ENCODE measurements at places on chromosomes 3 and 15.
A peak's percentile ranks its signal among the peaks of the same experiment; 100 is the strongest.

DNA sequence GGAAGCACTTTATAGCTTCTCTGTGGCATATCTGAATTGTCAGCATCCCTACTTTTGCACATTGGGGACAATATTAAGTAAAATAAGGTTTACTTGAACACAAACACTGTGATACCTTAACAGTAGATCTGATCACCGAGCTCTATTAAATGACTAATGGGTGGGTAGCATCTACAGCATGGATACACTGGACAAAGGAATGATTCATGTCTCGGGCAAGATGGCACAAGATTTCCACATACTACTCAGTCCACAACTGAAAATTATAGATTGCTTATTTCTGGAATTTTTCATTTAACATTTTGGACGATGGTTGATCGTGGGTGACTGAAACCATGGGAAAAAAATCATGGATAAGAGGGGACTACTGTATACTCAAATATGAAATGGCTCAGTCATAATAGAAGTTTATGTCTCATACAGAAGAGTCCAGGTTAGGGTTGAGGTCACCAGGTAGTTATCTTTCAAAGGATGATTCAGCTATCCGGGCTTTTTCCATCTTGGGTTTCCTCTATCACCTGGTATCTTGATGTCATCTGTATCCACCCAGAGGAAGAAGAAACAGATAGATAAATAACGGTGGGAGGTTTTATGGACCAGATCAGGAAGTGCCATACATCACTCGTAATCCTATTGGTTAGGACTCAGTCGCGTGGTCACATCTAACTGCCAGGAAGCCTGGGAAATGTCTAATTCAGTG lies 320.0 kb upstream of the RARB start:
- DNase-seq, result no peak

- DNase-seq, result no peak
Measured at GRCh38 chr15:36617529-36618196, 38.2 kb downstream of the CDIN1 start.

- no peak for DNase-seq
Measured at GRCh38 chr3:8752832-8753231, 16.6 kb downstream of the OXTR start.

DNA sequence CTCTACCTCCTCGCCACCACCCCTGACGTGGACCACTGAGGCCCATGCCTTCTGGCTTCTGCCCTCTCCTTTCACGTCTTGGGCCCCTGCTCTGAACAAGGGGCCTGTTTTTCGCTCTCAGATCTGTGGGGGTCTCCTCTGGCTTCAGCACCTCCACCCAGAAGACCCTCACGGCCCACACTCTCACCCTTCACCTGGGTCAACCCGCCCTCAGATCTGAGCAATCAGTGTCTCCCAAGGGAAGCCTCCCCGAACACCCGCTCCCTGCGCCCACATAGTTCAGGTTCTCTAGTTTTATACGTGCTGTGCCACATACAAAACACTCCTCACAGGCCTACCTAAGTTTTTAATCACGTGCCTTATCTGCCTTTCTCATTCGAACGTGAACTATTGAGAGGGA lies 48.2 kb upstream of the SMAD6 start:
- DNase-seq, result no peak

DNA sequence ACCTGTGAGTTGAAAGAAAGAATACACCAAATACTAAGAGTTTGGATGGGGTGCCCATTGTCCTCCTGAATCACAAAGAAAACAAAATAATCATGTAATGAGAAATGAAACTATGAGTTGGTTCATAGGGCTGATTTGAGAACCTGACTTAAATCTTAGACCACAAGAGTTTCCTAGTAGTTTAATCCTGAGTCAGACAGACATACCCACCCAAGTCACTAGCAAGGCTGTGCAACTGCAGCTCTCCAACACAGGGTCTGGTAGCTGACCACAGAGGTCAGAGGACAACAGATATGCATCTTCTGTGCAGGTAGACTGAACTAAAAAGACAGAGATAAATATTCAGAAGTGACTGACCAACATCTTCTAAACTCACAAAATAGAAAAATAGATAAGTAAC lies 296.3 kb upstream of the TMCO5A start:
- DNase-seq, result no peak

GRCh38 chr3:197001972-197002700 lies 27.5 kb downstream of the MELTF start:
- DNase-seq, result no peak

- DNase-seq, result no peak
Measured at GRCh38 chr3:141429371-141430035, 57.3 kb upstream of the RASA2 start.

DNA sequence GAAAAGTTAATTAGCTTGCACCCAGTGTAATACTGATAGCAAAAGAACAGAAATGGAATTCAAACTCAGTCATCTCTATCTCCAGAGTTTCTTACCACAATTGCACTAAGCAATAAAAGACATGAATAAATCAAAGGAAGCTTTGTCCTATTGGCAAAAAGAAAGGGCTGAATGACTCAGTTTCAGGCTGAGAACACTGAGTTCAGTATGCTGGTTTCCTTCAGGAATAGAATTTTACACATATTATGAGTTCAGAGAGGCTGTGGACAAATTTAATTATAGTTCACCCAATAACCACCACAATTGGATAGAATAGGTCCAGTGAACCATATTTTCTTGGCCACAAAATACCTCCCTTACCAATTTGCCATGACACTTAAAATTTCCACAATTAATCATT lies 249.7 kb downstream of the KCNMB2 start:
- peak; percentile 34 for DNase-seq

All from HCEC 1CT (cell line).